KG1 (cell line): ENCODE measurements at places on chromosomes 11 and 22.
A peak's percentile ranks its signal among the peaks of the same experiment; 100 is the strongest.

DNA sequence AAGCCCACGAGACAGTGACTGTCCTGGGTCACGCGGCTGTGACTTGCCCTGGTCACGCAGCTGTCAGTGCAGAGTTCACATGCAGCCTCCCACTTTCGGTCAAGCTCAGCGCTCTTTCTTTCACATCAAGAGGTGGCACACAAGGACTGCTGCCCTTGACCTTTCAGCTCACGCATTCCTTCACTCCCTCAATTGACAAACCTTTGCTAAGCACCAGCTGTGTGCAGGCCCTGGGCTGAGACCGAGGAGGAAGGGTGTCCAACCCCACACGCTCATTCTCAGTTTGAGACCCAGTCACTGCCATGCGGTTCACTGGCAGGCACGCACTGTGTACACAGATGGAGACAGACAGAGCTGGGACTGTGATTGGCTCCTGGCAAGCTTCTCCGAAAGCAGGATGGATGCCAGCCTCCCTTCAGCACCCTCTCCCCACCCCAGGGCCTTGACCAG lies 70.3 kb downstream of the SCUBE1 start:
- DNase-seq: no peak

- no peak for DNase-seq
These were observed 198.0 kb upstream of the PDGFD start for GRCh38 chr11:104361975-104362374.

DNA sequence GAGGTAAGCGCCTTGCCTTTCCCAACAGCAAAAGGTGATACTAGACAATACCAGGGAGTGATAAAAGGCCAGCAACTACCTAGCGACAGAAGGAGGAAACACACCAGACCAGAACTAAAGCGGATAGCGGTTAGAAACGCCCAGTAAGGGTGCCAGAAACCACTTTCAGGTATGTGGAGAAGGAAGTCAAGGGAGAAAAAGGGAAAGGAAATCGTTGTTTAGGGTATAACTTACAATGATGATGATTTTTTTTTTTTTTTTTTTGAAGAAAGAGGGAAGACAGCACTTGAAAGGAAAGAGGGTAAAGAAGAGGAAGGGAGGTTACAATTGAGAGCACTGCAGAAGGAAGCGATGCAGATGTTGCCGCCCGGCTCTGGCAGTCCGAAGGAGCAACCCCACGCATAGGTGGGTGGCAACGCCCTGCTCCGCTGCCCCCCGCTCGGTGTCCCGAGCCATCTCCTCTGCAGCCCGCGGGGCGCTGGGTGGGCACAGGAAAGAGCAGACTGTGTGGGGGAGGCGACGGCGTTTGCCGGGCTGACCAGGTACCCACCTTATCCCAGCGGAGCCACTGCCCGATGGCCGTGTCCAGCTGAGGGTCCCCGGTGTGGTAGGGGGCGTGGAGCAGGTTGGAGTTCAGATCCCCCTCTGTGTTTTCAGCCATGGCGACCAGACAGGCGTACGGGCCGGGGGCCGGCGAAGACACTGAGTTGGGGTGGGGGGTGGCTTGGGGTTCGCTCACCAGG lies 561 bp downstream of the PGM2L1 start:
- peak; percentile 32 for DNase-seq

DNA sequence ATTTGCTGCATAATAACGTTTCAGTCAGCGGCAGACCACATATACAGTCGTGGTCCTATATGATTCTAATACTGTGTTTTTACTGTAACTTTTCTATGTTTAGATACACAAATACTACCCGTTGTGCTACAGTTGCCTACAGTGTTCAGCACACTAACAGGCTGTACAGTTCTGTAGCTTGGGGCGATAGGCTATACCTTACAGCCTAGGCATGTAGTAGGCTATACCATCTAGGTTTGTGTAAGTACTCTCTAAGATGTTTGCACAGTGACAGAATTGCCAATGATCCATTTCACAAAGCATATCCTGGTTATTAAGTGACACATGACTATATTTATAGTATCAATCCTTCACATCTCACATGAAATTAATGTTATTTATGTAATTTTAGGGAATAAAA lies 78.2 kb downstream of the YAP1 start:
- no peak for DNase-seq

DNA sequence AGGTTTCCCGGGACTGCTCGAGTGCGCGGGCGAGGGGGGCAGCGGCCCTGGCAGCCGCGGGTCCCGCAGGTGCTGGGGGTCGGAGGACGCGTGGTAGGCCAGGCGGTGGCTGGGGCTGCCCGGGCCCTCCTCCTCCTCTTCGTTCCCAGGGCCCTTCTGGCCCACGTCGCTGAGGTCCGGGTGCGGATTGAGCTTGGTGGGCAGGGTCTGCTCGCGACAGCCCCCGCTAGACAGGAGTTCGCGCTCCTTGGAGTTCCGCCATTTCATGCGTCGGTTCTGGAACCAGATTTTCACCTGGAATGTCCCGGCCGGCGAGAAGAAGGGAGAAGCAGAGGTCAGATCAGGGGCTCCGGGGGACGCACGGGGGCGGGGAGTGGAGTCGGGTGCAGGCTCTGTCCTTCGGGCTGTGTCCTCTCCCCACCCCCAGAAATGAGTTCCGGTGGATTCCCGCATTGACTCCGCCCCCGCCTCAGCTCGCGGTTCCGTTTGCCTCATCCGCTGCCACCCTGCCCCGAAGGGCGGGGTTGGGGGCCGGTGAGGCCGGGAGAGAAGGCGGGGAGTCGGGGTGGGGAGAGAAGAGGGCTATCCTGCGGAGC lies 3.9 kb downstream of the DBX1 start:
- no peak for DNase-seq

GRCh38 chr11:100777103-100777502 lies 90.0 kb downstream of the ARHGAP42 start:
- no peak for DNase-seq

GRCh38 chr22:49176956-49177355 lies 650.7 kb downstream of the BRD1 start:
- DNase-seq: no peak

GRCh38 chr11:77734890-77735289 lies 85.6 kb downstream of the RSF1 start:
- DNase-seq: no peak

DNA sequence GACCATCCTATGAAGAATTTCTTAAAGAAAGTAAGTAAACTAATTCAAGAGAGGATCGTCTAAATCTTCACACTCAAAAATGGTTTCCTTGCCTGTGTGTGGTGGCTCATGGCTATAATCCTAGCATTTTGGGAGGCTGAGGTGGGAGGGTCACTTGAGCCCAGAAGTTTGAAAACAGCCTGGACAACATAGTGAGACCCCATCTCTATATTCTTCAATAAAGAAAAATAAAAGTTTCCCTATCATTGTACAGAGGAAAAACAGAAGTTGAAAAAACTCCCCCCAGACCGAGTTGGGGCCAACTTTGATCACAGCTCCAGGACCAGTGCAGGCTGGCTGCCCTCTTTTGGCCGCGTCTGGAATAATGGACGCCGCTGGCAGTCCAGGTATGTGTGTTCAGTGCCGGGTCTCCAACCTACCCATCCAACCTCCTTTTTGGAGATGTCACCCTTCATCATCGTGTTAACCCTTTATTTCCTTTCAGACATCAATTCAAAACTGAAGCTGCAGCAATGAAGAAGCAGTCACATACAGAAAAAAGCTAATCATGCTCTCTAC lies 3.0 kb downstream of the RPS25 start:
- no peak for DNase-seq

- no peak for DNase-seq
These were observed 13.5 kb downstream of the NCF4 start for GRCh38 chr22:36874309-36874696.

GRCh38 chr11:6096417-6096816 lies 11.1 kb upstream of the OR56B4 start:
- no peak for DNase-seq

DNA sequence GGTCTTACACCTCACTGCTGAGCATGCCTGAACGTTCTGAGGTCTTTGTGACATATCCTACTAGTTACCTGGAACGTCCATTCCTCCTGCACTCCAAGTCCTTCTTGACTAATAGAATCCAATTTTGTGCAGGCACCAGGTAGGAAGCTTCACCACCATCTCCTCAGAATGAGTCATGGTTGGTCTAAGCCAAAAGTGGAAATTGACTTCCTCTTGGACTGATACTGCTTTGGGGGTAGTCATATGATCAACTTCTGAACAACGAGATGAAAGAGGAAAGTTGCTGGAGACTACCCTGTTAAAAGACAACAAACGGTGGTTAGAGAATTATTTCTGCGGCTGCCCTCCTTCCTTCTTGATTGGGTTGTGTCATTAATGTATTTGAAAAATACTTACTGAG lies 374.2 kb upstream of the LARGE1 start:
- DNase-seq: no peak

DNA sequence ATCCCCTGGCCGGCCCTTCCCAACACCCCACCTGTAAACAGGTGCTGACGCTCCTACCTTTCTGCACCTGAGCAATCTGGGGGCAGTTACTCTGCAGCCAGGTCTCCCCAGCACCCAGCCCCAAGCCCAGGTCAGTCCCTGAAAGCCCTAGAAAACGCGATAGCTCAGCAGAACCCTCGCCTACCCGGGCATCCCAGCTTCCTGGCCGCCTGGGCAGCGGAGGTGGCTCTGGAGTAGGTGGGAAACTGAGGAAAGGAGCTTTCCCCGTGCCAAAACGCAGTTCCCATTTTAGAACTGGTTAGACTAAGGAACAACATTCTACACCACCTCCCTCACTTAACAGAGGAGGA lies 445 bp downstream of the SYTL2 start:
- DNase-seq: no peak

GRCh38 chr22:26471522-26471921 lies 12.1 kb downstream of the HPS4 start:
- DNase-seq: no peak

DNA sequence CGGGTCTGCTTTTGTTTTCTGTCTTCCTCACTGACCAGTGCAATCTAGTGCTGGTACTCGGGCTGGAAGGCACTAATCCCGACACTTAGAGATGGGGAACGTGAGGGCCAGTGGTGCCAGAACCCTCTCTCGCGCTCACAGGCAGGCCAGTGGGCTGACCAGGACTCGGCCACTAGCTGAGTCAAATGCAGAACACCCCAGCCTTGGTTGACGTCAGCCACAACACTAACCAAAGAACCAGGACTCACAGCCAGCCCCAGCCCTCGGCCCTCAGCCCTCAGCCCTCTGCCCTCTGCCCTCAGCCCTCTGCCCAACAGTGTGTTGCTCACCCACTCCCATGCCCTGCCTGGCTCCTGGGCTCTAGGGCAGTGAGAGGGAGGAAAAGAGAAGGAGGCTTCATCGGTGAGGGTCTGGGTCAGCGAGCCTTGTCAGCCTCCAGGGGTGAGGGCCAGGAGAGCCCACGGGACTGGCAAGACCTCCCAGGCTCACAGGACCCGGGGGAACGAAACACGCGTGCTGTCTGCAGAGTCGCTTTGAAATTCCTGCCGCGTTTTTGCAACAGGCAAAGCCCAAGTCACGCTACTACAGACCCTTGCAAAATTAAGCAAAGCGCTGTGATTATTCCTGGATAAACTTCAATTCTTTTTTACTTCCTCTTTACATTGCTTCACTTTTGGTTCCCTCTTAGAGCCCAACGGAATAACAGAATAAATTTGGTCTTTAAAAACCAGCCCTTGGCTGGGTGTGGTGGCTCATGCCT lies 27.5 kb downstream of the KIAA0930 start:
- no peak for DNase-seq

DNA sequence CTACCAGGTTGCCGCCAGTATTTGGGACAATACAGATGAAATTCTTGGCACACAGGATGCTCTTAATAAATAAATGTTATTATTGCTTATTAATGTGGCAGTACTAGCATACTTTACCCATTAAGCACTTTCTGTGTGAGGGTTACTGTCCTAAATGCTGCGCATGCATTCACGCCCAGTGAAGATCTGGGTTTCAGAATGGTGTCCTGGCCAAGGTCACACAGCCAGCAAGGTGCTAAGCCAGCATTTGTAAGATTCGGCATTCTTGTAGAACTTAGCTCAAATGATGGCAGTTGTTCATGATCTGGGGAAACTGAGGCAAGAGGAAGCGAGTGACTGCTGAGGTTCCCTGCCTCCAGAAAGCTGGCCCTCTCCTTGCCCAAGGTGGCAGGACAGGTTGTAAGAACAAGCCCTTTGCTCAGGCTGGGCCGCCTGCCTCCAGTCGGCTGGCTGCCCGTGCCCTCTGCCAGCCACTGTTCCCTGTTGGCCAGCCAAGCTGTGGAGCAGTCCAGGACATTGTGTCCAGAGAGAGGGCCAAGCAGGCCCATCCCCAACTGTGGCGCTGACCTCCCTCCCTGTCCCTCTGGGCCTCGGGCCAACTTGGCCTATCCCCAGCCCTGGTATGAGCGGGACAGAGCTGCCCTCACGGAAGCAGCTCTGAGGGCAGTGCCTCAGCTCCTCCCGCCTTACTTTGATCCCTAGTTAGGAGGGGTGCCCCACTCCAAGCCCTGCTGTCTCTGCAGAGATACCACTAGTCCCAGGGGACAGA lies 28.8 kb downstream of the TOB2 start:
- DNase-seq: no peak

DNA sequence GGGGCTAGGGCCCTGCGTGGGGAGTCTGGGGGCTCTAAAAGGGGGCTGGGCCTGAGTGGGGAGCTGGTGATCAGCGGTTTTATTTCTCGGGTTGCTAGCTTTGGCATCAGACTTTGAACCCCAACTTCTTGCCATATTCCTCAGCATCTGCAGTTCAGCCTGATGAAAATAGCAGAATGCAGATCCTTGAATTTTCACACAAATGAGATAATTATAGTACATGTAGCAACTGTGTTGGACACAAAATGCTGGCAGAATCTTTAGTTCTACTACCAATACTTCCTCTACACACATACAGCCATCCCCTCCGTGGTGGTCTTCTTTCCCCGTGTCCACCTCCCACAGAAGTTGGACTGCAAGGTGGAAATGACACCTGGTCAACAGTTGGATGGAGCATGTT lies 1.5 kb downstream of the ZC3H7B start:
- DNase-seq: no peak

DNA sequence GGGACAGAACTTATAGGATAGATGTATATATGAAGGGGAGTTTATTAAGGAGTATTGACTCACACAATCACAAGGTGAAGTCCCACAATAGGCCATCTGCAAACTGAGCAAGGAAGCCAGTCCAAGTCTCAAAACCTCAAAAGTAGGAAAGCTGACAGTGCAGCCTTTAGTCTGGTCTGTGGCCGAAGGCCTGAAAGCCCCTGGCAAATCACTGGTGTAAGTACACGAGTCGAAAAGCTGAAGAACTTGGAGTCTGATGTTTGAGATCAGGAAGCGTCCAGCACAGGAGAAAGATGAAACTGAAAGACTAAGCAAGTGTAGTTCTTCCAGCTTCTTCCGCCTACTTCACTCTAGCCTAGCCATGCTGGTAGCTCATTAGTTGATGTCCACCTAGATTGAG lies 799.6 kb upstream of the ARHGAP42 start:
- DNase-seq: no peak

GRCh38 chr11:12179019-12179418 lies 68.6 kb downstream of the MICAL2 start:
- DNase-seq: no peak
